ENCODE measurements at places on chromosomes 2 and 18. TPM values are rescaled to one million over a fixed set of nuclear protein-coding genes. Genes with fewer than 3 reads are reported as not detected.

CDH20 gene
- total RNA-seq = not detected

GYPC gene
- 100 TPM for total RNA-seq

FLACC1 gene
- 10.0 TPM for total RNA-seq

SERPINB3 gene
- total RNA-seq = 63.6 TPM

GRCh38 chr2:10504994-10505820, 57.1 kb upstream of the ODC1 start:
- H3K4me3 ChIP-seq = no peak overlapping the region
- peaks cover under 1% of the 10 kb centered on the region for H3K4me1 ChIP-seq
- H3K27ac ChIP-seq = no peak overlapping the region

DNA sequence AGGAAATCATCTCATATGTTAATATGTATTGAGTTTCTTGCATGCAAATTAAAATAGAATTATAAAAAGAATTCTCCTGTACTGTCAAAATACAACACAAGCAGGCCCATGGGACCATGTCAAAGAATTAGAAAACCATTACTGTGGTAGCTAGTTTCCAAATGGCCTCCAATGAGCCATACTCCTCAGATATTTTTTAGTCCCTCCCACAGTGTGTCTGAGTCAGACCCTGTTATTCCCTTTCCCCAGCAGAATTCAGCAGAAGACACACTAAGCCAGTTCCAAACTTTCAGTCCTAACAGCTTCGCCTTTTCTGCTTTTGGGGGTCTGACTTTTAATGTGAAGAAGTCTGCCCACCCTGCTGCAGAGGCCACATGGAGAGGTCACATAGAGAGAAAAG, 86.7 kb downstream of the FIGN start:
- no peak overlapping the region for H3K27ac ChIP-seq
- no peaks in the 10 kb centered on the region for H3K4me1 ChIP-seq
- H3K4me3 ChIP-seq = no peak overlapping the region

DNA sequence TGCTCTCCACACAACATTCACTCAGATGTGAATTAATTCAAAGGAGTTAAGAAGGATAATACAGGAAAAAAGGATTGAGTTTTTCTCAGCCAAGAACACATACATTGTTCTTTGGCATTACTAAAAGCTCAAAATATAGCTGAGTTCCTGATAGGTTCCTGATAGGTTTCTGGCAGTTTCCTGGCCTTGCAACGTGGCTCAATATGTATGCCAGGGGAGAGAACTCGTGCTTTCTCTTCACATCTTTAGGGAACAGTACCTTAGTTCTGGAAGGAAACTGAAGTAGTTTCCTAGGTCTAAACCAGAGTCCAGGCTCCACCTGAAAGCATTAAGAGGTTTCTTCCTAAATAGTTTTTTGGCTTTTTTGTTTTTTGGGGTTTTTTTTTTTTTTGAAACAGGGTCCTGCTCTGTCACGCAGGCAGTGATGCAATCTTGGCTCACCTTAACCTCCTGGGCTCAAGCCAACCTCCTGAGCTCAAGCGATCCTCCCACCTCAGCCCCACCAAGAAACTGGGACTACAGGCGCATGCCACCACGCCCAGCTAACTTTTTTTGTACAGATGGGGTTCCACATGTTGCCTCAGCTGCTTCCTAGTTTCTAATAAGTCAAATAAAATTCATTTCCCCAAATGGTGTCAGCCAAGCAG, 42.8 kb downstream of the ESCO1 start:
- peaks cover 12% of the 10 kb centered on the region for H3K36me3 ChIP-seq
- no peaks in the 10 kb centered on the region for H3K4me1 ChIP-seq
- H3K4me3 ChIP-seq = no peak overlapping the region
- H3K27me3 ChIP-seq = no peaks in the 10 kb centered on the region
- H3K27ac ChIP-seq = no peak overlapping the region
- DNase-seq = no peak

GRCh38 chr2:198720266-198720665, 737.5 kb downstream of the SATB2 start:
- H3K4me3 ChIP-seq = no peak overlapping the region
- H3K4me1 ChIP-seq = no peaks in the 10 kb centered on the region
- H3K27me3 ChIP-seq = no peaks in the 10 kb centered on the region
- no peak overlapping the region for H3K27ac ChIP-seq
- DNase-seq = no peak

- H3K36me3 ChIP-seq = no peaks in the 10 kb centered on the region
- no peak overlapping the region for H3K4me3 ChIP-seq
- H3K27me3 ChIP-seq = peaks cover 2% of the 10 kb centered on the region
- peaks cover 41% of the 10 kb centered on the region for H3K4me1 ChIP-seq
- H3K27ac ChIP-seq = no peak overlapping the region
These were observed 6.7 kb downstream of the GBX2 start for GRCh38 chr2:236161531-236161930.

All from upper lobe of left lung (tissue), 6 donors.